ENCODE measurements at places on chromosomes 12 and 14.

- DNase-seq: peak; percentile 34
These were observed 285.0 kb upstream of the GRIP1 start for GRCh38 chr12:66963901-66964300.

DNA sequence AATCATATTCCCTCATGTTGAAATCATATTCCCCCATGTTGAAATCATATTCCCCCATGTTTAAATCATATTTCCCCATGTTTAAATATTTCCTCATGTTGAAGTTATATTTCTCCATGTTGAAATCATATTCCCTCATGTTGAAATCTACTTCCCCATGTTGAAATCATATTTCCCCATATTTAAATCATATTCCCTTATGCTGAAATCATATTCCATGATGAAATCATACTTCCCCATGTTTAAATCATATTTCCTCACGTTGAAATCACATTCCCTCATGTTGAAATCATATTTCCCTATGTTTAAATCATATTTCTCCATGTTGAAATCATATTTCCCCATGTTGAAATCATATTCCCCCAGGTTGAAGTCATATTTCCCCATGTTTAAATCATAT lies 34.6 kb upstream of the ADGRD1 start:
- DNase-seq: no peak

GRCh38 chr14:74739293-74740030 lies 23.7 kb upstream of the YLPM1 start:
- peak; percentile 34 for DNase-seq

GRCh38 chr12:62660756-62661155 lies 194.1 kb downstream of the MON2 start:
- peak; percentile 77 for DNase-seq

GRCh38 chr12:106108185-106108835 lies 30.4 kb downstream of the NUAK1 start:
- DNase-seq: peak; percentile 36

DNA sequence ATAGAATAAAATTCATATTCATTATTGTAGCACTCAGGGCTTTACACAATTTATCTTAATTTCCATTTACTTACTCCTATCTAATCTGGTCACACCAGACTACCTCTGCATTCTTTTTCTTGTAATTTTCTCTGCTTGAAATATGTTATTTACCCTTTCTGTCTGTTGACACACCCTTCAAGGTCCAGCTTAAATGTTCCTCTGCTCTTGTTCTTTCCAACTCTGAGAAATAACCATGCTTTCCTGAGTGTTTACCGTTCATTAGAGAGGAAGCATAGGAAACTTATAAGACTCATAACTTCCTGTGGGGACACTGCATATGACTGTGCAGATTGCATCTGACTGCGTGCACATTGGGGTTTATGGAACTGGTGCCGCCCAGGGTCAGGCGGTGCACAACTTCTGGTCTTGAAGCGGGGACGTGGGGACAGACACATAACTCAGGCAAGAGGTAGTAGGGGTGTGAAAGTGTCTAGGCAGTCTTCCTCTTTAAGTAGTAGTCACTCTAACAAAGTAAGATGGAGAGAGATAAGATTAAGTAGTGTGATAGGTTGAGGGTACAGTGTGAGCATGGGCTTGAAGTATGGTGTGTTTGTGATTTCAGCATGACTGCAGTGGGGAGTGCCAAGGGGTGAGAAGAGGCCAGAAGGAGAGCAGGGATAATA lies 42.6 kb upstream of the FOXJ2 start:
- no peak for DNase-seq
